ENCODE measurements at places on chromosomes 3 and 15.
A peak's percentile ranks its signal among the peaks of the same experiment; 100 is the strongest.

DNA sequence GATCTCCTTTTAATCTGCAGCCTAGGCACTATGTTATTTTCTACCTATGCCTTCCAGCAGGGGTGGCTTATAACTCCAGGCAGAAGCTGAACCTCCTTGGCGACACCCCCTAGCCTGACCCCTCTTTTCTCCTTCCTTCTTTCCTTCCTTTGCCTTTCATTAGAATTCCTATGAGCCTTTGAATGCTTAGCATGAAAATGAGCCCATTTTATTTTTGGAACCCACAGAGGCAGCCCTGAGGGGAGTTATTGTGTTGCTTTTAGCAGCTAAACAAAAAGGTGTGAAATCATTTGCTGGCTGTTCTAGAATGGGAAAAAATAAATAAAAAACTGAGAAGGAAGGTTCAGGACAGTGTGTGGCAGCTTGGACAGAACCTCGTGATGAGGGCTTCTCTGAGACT is 164.6 kb upstream of the ICE2 start:
- no peak for DNase-seq

DNA sequence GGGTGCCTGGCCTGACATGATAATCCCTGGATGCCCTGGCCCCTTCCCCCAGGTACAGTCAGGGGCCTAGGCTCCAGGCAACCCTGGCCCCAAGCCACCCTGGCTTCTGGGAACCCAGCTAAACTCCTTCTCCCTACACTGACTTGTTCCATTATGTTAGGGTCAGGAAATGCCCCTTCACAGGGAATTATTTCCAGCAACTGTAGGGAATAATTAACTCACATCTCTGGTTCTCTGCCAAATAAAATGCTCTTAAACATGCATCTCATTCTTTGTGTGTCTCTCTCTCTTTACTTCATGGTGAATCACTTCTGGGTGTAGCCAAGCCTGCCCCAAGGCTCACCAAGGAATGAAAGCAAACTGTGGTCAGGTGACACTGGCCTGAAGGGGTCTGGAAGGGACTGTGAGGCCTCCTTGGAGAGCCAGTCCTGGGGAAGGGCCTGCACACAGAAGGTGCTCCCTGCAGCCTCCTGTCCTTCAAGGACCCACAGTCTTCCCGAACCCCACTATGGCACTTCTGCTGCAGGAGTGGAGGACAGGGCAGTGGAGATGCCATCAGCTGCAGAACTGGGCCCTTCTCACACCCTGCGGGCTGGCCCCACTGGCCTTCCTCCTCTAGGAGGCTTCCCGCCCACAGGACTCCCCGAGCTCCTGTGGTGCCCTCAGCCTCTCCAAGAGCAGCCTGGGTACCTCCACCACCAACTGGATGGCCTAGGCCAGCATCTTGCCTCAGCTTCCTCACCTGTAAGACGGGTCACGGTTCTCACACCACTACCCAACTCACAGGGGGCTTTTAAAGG is 17.6 kb downstream of the TKT start:
- peak; percentile 58 for DNase-seq

GRCh38 chr3:185837414-185837813 is 12.6 kb upstream of the IGF2BP2 start:
- no peak for DNase-seq

GRCh38 chr15:62482785-62483429 is 317.8 kb upstream of the C2CD4B start:
- no peak for DNase-seq

GRCh38 chr3:127053450-127053849 is 70.5 kb downstream of the PLXNA1 start:
- DNase-seq = no peak

- peak; percentile 81 for DNase-seq
These were observed 27.6 kb downstream of the SLC28A1 start for GRCh38 chr15:84911879-84912660.

- no peak for DNase-seq
These were observed 790 bp downstream of the PARP14 start for GRCh38 chr3:122681284-122681973.

DNA sequence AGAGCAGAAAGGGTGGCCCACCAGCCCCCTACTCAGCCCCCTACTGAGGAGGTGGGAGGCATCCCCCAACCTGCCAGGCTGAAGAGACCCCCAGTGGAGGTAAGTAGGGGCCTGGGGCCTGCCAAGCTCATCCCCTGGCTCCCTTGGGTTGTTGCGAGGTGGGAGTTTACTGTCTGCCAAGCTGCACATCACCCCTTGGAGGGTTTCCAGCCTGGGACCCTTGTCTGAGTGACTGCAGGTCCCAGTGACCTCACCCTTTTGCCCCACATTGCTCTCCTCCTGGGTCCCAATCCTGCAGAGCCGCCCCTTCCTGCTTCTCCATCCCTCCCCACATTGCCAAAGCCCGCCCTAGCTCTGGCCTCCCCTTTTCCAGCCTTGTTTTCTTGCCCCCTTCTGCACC is 1.0 kb upstream of the ALS2CL start:
- no peak for DNase-seq

DNA sequence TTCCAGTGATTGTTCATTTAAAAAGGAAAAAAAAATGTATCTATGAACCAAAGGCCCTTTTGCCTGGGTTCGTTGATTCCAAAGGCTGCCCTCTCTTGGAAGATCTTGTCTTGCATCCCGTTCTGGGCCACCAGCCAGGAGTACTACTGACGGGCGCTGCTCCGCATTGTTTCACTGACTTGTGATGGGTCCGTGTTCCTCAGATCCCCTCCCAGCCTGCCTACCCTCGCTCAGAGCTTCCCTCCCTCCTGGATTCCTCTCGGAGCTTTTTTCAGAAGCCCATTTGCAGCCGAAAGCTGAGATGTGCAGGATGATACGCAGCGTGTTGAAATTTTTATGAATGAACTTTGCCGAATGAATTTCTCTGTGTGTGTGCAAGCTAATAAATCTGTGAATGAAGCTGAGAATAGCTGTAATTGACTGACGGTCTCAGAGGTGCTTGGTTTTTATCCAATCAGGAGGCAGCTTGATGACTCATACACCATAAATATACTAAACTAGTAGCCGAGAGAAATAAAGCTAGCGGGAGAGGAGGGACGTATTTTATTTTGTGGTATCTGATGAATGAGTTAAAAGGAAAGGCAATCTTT is at the start of gene SHC4:
SHC4 (minus strand) TSS at position 396 of the 590 bp plus-strand sequence. CDS start 904 bp downstream, outside the sequence.
- peak; percentile 74 for DNase-seq

GRCh38 chr3:105719791-105720190 is 149.0 kb downstream of the CBLB start:
- DNase-seq = no peak

GRCh38 chr3:65439641-65440284 is 599.0 kb downstream of the MAGI1 start:
- no peak for DNase-seq

GRCh38 chr3:123626881-123627280 is 42.0 kb upstream of the HACD2 start:
- DNase-seq = no peak

GRCh38 chr15:27686369-27686768 is 412.7 kb downstream of the OCA2 start:
- no peak for DNase-seq

DNA sequence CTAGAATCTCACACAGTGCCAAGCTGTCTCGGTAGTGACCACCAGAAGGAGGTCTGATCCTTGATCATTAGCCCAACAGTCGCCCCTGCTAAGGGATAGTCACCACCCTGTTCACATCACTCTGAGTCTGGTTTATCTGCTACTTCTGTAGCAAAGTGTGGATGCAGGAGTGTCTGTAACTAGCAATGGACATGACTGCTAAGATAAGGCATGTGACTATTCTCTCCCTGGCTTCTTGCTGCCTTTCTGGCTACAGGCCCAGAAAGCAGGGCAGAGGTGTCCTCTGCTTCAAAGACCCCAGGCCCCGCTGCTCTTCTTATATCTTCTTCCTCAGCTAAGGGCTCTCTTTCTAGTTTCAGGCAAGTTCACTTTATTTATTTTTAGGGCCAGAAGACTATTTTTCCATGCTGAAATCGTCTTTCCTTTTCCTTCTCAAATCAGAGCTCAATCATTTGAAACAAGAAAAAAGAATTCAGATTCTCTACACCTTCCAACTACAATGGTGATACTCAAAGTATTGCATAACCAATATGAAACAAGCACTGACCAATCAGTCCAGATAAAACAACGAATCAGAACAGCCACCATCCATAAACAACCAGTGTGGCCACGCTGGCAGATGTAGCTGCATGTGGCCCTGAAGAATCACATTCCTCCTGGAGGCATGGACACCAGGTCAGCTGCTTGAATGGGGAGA is 8.0 kb upstream of the KNG1 start:
- no peak for DNase-seq

DNA sequence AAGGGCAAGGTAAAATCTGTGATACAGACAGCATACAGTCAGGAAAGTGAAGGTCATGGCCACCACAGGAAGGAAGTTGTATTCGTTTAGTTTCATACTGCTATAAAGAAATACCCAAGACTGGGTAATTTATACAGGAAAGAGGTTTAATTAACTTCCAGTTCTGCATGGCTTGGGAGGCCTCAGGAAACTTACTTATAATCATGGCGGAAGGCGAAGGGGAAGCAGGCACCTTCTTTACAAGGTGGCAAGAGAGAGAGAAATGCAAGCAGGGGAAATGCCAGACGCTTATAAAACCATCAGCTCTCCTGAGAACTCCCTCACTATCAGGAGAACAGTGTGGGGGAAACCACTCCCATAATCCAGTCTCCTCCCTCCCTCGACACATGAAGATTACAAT is 353.7 kb upstream of the SEMA6D start:
- no peak for DNase-seq

GRCh38 chr3:3154879-3155610 is 24.4 kb downstream of the CRBN start:
- DNase-seq = no peak

DNA sequence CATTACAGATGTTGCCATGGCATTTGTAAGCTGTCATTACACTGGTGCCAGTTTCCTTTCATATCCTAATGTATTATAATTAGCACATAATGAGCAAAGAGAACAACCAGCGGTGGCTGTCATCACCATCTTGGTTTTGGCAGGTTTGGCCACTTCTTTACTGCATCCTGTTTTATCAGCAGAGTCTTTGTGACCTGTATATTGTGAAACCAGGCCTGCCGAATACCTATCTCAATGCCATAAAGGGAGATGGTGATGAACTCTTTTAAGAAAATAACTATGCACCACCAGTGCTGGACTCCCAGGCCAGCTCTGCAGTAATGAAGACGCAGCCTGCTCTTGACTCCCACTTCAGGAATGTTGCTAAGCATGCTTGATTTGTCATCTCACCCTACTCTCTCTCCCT is 458.1 kb upstream of the NR2F2 start:
- DNase-seq = peak; percentile 10

- no peak for DNase-seq
These were observed 165.6 kb downstream of the LRRK1 start for GRCh38 chr15:101084801-101085200.

- no peak for DNase-seq
These were observed 4.5 kb downstream of the EIF3J start for GRCh38 chr15:44541282-44541958.

GRCh38 chr15:49686599-49686998 is 65.8 kb downstream of the DTWD1 start:
- no peak for DNase-seq
